ENCODE measurements at places on chromosomes 13 and 19.

DNA sequence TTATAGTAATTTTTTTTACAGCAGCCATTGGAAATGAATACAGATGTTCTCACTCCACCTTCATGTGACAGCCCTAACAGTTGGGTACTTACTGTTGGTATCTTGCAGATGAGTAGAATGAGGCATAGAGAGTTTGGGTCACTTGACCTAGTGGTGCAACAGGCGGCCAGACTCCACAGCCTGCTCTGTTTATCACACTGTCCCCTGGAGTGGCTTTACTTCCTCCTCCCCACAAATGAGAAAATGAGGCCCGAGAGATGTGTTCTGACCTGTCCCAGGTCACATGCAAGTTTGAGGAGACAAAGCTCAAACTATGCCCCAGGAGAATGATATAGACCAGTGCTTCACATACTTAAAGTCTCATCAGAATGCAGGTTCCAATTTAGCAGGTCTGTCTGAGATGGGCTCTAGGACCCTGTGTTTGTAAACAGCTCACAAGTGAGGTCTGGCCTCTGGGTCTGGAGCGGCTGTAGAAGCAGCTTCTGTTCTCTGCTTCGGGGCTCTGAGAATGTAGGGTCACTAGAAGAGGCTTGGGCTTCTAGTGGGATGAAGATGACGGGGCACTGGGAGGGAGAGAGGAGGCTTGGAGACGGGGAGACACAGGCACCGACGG, 37.4 kb upstream of the RCBTB2 start:
- no peak for DNase-seq

- no peak for DNase-seq
These were observed 25.3 kb downstream of the NAXD start for GRCh38 chr13:110640591-110641029.

DNA sequence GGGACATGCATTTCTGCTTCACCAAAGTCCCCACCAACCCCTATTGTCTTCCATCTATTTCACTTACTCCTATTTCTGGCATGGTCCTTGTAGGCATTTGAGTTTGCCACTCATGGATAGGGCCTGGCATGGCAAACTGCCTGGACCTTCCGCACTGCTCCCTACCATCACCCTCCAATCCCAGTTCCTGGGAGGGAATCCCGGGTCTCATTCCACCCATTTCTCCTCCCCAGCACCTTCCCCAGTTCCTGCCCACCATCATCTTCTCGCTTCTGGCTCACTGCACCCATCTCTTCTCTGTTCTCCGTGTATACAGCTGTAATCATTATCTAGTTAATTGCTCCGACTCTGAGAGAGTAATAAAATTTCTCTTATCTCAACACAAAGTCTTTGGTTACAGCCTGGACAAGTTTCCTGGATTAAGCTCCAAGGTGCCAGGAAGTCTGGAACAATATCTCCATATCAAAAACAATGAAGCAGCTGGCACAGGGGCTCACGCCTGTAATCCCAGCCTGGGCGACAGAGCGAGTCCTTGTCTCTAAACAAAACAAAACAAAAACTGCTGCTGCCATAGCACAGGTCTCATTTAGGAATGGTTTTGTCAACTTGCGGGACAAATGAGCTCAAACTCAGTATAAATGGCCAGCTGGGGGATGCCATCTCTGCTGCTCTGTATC, 17.0 kb upstream of the COX7A1 start:
- DNase-seq: no peak

- peak; percentile 4 for DNase-seq
These were observed 27.4 kb upstream of the TIMM44 start for GRCh38 chr19:7970716-7971448.

- DNase-seq: no peak
These were observed 62.6 kb upstream of the USP29 start for GRCh38 chr19:57057036-57057686.

GRCh38 chr19:10551698-10552301, 8.1 kb downstream of the ATG4D start:
- DNase-seq: peak; percentile 39

DNA sequence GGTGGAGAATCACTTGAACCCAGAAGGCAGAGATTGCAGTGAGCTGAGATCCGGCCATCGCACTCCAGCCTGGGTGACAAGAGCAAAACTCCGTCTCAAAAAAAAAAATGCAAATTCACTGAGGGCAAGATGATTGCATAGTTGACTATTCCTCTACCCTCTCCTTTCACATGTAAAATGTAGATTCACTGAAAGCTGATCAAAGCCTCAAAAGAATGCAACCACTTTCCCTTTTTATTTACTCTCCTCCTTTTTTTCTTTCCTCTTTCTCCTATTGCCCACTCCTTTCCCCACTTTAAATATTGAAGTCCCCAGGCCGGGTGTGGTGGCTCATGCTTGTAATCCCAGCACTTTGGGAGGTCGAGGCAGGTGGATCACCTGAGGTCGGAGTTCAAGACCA, 6.3 kb downstream of the TEX101 start:
- DNase-seq: no peak

GRCh38 chr13:66345971-66346370, 884.2 kb downstream of the PCDH9 start:
- no peak for DNase-seq

DNA sequence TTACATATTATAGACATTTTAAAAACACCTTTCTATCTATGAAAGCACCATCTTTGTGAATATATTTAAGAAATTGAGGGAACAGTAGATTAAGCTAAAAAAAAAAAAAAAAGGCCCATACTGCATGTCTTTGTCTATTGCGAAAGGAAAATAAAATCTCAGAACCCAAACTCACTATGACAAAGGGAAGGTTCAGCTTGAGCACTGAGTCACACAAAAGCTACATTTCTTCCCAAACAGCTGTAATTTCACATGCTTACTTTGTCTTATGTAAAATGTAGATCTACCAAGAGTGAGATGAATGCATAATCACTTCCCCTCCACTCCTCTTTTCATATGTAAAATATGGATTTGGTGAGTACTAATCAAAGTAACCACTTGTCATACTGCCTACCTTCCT, 640.1 kb upstream of the KLF12 start:
- no peak for DNase-seq

GRCh38 chr13:39322836-39323585, 280.0 kb downstream of the LHFPL6 start:
- DNase-seq: no peak

DNA sequence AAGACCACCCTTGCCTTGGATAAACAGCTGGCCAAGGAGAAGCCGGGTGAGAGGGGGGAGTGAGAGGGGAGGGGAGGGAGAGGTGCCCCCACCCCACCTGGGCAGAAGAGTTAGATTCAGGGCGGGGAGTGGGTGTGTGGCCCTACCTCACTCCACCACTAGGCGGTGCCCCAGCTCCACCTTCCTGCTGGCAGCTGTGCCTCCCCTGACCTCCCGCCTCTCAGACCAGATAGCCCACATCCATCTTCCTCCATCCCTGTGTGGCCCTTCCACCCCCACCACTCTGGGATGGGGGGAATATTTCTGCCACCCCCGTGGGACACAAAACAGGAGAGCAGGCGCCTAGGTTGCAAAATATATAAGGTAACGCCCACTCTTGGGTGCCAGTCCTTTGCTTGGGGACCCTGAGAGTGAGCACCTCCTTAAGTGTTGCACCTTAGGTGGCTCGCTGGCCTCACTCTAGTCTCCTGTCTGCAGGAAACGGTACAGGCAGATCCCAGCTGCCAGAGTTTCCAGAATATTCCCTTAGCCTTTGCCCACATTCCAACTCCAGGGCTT, 13.8 kb upstream of the EHD2 start:
- DNase-seq: peak; percentile 11

DNA sequence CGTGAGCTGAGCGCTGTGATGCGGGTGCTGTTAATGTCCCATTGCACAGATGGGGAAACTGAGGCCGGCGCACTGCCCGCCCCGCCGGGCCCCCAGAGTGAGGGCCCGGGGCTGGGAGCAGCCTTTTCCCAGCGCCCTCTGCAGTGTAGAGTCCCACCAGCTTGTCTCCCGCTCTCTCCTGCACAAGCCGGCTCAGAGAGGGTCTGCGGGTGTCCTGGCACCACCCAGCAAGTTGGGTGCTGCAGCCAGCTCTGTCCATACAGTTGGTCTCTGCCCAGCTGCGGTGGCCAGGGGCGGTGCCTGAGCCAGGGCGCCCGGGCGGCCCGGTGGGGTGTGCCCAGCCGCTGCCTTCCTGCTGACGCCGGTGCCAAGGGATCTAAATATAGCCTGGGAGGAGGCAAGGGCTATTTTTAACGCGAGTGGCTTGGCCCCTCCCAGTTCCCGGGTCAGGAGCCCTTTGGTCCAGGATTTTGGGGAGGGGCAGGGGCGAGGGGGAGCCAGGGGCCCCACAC, 19.3 kb downstream of the GADD45B start:
- DNase-seq: no peak

- no peak for DNase-seq
These were observed 11.3 kb downstream of the GTPBP3 start for GRCh38 chr19:17348700-17349099.

DNA sequence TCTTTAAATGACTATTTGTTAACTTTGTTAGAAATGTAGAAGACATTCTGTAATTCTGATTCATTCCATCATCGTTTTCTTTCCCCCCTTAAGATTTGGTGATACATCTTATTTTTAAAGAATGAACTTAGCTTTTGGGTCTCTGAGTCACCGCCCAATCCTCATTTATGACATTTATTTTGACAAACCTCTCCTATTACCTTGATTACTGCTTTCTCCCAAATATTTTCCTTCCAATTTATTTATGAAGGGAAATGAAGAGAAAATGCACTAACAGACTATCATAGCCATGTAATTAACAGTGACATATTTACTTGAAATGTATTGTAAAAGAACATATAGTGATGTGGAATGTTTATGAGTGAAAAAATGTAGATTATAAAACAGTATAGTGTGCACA, 241.6 kb downstream of the DCLK1 start:
- DNase-seq: no peak

DNA sequence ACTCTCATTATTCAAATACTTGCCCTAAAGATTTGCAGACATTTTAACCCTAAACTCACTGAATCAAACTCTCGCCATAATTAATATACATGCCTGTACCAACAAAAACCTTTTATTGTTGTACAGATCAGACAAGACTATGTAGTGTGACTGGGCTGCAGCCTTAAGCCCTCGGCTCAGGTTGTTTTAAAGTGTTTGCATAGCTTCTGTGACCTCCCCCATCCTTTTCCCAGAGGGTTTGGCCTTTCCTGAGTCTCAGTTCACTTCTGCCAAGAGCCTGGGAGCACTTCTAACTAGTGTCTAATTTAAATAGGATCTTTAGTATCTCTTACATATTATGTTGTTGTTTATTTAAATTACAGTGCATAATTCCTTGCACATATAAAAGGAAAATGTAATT, 158.2 kb downstream of the HS6ST3 start:
- DNase-seq: no peak

GRCh38 chr19:29216021-29216420, 3.1 kb upstream of the UQCRFS1 start:
- no peak for DNase-seq

DNA sequence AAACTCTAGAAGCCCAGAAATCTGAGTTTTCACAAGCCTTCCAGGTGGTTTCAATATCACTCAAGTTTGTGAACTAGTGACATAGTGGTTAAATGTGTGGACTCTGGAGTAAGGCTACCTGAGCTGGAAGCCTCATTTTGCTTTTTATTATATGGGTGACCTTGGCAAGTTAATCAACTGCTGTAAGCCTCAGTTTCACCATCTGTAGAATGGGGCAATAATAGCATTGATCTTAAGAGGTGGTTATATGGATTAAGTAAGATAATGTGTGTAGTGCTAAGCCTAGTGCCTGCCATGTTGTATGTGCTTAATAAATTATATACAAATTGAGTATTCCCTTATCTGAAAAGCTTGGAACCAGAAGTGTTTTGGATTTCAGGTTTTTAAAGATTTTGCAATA, 65.5 kb upstream of the SIAH3 start:
- no peak for DNase-seq

GRCh38 chr19:6088602-6089049, 21.7 kb downstream of the RFX2 start:
- DNase-seq: no peak

GRCh38 chr19:3633559-3633988, 7.0 kb upstream of the CACTIN start:
- no peak for DNase-seq

DNA sequence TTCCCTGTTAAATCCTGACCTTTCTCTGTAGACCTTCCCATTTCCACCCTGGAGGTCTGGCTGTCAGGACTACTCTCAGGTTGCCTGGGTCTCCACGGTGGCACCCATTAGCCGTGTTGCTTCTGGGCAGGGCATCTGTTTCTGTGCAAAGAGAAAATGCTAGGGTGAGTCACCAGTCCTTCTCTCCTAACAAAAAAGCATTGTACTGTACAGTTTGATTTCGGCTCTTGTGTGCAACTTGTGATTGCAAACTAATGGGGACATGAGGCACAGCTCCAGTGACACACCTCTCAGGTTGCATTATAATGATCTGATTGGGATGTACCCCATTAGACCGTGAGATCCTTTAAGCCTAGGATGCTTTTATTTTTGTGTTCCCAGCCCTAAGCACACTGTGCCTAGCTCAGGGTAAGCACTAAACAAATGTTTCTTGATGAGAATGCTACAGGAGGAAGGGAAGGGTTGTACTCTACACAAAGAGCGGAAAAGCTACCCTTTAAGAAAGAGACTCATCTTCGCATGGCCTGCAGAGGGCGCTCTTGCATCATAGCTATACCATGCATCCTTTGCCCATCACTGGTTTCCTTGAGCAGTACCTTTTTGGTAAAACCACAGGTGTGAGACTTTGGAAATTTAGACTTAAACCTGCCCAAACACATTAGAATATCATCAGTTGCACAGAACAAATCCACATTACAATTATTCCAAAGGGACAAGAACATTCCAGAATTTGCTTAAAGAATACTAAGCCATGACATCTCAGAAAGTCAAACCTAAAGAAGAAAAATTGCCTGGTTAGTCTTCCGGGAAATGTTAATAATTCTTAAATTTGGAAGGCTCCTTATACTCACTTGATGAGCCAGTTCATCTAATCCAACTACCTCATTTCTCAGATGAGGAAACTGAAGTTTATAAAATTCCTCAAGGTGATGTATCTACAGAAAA, 20.3 kb upstream of the TRIM13 start:
- DNase-seq: peak; percentile 72

- DNase-seq: no peak
These were observed 18.2 kb upstream of the QTRT1 start for GRCh38 chr19:10683064-10683426.

DNA sequence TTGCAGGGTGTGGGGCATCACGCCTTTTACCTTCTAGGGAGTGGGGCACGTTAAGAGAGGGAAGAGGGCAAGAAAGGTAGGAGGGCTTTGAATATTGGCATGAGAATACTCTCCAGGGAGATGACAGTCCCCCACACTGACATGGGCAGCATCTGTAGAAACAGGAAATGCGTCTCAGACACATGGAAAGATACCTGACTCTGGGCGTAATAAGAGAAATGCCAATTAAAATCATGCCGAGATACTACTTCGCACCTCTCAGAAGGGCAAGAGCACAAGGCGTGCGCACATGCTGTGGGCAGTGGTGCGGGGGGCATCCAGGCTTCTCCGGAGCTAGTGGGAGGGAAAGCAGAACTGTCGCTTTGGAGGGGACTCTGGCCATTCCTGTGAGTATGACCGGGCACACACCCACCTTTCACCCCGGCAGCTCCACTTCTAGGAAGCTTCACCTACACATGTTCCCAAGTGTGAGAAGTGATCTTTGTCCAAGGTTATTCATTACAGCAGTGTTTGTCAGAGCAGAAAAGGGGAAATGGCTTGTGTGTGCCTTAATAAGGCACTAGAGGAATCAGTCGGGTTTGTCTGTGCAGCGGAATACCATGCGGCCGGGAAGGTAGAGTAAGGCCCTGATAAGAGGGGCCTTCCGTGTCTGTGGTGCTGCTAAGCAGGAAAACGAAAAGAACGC, 99.5 kb downstream of the SIPA1L3 start:
- DNase-seq: no peak

All from stimulated activated CD4-positive, alpha-beta T cell treated with anti-CD3 and anti-CD28 coated beads, TNF-alpha, amount 100 ng/mL, for 24 hours (primary cell).